ENCODE measurements at places on chromosomes 11 and 22.

GRCh38 chr11:133927690-133928627 is 28.8 kb downstream of the IGSF9B start:
- DNase-seq: no peak

- peak; percentile 15 for DNase-seq
These were observed 5.2 kb upstream of the MAP6 start for GRCh38 chr11:75673977-75674582.

GRCh38 chr11:32331792-32332191 is 103.5 kb downstream of the WT1 start:
- DNase-seq: no peak

GRCh38 chr11:123299721-123300120 is 104.7 kb upstream of the CLMP start:
- no peak for DNase-seq

- DNase-seq: no peak
These were observed 122.0 kb downstream of the MPPED1 start for GRCh38 chr22:43533656-43534428.

- DNase-seq: no peak
These were observed 156.2 kb downstream of the BRD1 start for GRCh38 chr22:49671331-49672013.

- DNase-seq: peak; percentile 15
These were observed 531 bp downstream of the PIM3 start for GRCh38 chr22:49961005-49961600.

- DNase-seq: no peak
These were observed 242.0 kb downstream of the TENM4 start for GRCh38 chr11:79198898-79199250.

- DNase-seq: no peak
These were observed 5.4 kb upstream of the MYO7A start for GRCh38 chr11:77122576-77123212.

DNA sequence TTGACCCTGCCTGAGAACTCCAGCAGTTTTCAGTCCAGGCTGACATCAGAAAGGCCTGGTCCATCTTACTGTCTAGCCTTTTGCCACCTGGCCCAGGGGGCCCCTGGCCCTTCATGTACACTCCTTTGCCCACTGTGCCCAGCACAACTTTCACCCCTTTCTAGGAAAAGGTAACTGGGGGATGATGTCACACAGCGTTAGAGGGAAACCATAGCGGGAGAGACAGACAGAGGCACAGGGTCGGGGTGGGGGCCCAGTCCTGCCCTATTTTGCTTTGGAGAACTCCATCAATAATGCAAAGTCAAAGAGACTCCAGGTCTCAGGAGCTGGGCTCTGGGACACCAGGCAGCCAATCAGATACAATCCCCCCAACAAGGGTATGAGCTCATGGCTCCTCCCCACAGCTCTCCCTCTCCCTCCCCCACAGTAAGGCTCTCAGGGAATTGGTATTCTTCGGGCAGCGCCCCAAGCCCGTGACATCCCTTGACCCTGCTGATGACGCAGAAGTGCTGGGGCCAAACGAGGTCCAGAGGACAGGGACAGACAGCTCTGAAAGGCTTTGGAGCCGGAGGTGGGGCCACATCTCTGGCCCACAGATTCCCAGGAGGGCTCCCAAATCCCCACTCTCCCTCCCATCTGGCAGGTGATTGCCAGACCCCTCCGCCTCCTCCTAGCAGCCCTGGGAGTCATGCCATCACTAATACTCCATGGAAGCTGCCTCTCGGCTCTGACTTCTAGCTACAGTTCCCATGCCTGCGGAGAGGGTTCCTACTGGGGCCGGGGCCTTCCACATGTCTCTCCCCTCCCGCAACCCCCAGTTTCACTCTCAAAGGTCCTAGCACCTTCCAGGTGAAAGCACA is 5.9 kb downstream of the USP2 start:
- no peak for DNase-seq

- DNase-seq: no peak
These were observed 90.3 kb downstream of the RPL27A start for GRCh38 chr11:8772571-8773519.

DNA sequence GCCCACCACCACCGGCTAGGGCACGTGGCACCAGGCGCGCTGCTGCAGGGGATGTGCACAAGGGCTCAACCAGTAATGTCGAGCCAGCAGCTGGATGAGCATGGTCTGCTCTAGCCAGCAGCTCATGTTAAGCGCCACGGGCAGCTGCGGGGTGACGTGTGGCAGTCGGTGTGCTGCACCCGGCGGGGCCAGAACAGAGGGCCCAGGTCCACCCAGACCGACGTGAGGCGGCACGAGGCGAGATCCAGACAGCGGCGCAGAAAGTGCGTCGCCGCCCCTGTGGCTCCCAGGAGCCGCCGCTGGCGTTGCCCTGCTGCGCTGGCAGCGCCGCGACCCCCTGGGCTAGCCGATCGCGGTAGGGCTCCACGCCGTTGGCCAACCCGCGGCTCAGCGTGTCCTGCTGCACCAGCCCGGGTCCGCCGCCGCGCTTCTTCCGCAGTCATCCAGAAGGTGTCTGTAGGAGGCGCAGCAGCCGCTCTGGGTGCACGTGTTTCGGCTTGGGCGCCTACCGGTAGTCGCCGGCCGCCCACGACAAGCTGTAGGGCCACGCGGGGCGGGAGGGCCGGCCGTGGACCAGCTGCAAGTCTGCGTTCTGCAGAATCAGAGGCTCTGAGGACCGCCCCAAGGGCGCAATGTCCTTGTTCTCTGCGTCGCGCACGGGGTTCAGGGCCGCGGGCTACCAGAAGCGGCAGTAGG is 4.6 kb upstream of the GALR3 start:
- DNase-seq: no peak

DNA sequence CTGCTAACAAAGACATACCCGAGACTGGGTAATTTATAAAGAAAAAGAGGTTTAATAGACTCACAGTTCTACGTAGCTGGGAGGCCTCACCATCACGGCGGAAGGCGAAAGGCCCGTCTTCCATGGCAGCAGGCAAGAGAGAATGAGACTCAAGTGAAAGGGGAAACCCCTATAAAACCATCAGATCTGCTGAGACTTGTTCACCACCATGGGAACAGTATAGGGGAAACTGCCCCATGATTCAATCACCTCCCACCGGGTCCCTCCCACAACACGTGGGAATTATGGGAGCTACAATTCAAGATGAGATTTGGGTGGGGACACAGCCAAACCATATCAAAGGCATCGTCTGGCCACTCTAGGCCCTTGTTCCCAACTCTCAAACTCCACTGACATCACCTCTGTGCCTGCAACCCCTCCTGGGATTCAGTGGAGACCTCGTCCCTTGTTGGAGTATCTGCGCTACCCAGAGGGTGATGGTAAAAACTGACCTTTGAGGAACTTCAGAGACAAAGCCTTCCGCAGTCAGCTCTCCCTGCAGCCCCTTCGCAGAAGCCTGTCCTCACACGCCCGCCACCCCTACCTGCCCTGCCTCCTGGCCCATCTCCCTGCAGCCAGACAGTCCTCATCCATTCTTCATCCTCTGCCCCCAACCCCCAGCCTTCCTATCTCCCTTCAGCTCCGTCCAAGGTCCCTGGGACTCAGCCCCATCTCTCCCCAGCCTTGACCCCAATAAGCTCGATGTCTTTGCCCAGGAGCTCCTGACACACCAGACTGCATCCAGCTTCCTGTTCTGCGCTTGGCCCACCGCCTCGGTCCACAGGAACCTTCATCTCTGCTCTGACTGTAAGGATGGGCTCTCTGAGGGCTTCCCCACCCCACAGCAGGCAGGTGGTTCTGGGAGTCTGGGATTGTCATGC is 15.8 kb downstream of the CCND1 start:
- DNase-seq: no peak

GRCh38 chr11:32388871-32389770 is 46.2 kb downstream of the WT1 start:
- DNase-seq: no peak

DNA sequence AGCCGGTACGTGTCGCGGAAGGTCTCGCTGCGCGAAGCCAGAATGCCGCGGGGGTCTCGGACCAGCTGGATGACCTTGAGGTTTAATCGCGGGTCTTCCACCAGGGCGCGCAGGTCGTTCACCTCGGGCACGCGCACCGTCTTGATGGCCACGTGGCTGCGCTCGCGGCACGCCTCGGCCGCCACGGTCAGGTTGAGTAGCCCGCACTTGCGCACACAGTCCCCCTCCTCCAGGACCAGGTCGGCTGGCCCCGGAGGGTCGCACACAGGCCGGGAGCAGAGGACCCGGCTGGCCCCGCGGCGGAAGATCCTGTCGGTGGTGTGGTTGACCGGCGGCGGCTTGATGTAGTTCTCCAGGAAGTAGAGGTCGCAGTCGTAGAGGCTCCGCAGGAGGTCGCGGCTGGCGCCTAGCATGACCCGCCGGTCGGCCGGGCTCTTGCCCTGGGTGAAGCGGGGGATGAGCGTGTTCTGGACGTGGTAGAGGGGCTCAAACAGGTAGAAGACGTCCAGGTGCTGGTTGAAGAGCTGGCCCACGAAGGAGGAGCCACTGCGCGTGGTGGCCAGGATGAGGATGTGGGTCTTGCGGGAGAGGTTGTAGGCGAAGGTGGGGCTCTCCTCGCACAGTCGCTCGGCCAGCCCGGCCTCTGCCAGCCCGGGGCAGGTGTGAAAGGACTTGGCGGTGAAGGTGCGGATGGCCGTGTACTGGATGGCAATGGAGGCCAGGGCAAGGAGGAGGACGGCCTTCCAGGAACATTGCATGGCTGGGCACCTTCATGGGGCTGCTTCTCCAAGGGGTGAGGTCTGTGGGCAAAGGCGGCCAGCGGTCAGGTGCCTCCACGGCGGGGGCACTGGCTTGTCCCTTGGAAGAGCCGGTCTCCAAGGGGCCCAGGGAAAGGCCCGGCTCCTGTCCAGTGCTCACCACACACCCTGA is 15.0 kb downstream of the CHST1 start:
- no peak for DNase-seq

DNA sequence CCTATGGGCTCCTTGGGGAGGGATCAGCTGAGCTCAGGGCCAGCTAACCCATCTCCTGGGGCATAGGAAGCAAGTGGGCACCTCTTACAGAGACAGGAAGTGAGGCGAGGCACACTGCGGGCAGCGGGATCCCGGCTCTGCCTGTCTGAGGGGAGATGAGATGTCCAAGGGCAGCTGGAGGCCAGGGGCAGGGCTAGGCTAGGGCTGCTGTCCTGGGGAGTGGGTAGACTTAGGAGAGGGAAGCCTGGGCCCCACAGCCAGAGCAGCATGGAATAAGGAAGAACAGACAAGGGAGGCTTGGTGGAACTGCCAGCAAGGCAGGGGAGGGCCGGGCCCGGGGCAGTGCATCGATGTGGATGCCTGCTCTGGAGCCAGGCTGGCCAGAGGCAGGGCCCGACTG is 76.3 kb downstream of the MORC2 start:
- no peak for DNase-seq

DNA sequence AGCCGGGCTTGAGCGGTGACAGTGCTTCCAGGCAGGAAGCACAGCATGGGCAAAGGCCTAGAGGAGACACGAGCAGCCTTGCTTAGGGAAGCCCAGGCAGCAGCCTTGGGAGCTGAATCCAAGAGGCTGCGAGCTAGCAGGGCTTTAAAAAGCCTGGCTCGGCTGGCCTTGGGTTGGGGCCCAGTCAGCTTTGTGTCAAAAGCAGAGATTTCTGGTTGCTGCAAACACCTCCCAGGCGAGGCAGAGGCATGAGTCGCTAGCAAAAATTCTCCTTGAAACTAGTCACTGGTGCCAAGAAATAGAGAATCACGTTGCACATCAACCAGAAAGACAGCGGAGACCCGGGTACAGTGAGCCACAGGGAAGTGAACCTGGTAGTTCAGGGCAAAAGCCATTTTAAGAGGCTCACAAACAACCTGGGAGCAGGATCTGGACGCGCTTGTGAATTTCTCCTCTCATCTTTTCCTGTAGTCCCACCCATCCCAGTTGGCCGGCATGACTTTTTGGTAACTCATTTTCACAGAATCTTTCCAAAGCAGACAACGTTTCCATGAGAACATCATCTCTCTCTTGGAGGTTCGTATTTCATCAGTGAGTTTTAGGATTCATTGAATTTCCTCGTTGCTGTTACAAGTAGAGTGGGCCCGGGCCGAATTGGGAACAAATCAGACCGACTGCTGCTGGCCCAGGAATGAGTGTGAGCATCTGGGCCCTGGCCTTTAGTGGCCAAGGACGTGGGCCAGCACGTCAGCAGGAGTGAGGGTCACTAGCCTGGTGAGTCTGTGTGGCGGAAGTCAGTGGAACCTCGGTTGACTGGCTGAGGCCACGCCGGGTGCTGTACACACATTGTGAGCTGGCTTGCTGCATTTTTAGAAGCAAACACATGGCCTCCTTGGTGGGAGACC is 16.4 kb upstream of the FGF4 start:
- peak; percentile 23 for DNase-seq

- no peak for DNase-seq
These were observed 9.6 kb downstream of the MYBPC3 start for GRCh38 chr11:47342854-47343253.

GRCh38 chr11:130850185-130850944 is 65.9 kb downstream of the SNX19 start:
- DNase-seq: no peak
